ENCODE measurements at places on chromosomes 6 and 20.

- no peak for DNase-seq
Observed at GRCh38 chr6:67210450-67210849, 1424.6 kb upstream of the ADGRB3 start.

DNA sequence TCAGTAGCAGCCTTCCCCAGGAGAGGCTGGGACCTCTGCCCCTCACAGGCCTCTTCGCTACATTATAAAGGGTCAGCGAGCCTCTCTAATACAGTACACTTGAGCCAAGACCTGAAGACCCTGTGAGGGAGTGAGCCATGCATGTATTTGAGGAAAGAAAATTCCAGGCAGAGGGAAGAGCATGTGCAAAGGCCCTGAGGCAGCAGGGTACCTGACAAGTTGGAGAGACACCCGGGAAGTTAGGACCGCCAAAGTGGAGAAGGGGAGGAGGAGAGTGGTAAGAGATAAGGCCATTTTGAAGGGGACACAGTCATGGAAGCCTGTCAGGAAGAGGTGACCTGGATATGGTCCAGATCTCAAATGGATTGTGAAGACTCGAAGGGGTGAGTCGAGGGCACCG is 219.3 kb upstream of the RNF24 start:
- no peak for DNase-seq

DNA sequence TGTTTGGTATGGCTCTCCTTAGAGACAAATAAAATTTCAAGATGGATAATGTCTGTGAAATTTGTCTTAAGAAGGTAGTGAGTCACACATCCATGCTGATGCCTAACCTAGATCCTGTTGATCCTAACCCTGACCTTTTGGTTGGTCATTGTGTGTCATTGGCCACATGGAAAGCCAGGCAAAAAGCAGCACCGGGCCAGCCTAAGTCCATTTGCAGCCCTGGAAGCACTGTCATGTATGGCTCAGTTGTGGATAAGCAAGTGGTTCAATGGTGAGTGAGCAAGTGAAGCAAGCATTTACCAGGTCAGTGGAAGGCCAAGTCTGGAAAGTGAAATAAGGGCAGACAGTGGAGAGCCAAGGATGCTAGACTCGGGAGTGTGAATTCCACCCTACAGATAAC is 12.1 kb upstream of the XRN2 start:
- DNase-seq = no peak

DNA sequence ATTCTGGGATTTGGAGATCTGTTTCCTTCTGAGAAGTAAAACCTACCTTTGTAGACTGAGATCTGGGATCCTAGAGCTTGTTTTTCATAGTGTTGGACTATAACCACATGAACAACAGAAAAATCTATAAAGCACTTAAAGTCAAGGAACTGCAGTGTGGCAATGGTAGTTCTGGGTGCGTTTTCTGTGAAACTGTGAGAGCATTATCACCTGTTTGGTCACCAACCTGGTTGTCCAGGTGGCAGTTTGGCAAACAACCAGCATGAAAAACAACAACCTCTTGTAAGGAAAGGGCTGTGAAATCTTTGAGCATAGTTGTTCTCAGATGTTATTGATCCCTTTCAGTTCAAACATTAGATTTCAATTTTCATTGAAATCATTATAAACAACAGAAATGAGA is 215.8 kb upstream of the CITED2 start:
- no peak for DNase-seq

DNA sequence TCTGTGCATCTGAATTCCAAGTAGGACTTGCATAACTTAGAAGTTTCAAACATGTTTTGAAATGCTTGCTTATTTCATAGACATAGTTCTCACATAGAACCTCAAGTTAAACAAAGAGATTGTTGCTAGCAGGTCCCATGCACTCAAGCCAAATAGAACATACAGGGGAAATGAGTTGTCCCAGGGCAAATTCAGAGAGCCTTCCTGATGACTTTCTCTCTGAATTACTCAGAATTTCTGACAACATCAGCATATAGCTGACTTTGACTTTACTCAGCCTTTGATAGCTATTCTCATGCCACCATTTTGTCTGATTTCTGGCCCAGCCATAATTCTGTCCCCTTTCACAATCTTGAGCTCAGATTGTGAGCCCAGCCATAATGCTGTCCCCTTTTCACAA is 333.2 kb upstream of the PLCB4 start:
- peak; percentile 3 for DNase-seq

DNA sequence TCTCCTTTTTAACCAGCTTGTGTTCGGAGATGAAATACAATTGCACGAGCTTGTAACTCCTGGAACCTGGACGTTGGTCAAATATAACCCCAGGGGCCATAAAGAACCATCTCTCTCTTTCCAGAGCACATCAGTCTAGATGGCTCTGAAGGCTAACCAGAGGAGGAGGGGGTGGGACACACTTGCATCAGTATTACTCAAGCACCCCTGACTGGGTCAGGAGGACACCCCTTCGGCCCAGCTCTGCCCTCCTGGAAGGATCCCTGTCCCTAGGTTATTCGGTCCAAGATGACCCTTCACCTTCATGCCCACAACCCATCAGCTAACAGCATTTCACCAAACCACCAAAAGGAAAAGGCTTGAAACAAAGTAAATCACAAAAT is 67.1 kb downstream of the FYN start:
- no peak for DNase-seq

GRCh38 chr20:48799328-48800105 is 28.3 kb downstream of the PREX1 start:
- DNase-seq = no peak

DNA sequence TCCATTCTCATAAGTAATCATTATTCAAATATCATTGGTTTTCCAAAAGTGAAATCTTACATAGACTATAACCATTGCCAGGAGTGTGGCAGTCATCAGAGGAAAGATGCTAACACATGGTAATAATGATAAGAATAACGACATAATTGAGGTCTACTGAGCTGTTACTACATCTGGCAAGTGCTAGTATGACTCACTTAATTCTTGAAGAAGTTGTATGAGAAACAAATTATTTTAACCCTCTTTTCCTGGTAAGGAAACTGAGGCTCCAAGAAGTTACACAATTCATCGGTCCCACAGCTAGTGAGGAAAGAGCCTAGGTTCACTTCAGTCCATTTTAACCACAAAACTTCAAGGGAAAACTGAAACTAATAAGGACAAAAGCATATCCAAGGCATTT is 335.6 kb upstream of the BTBD3 start:
- no peak for DNase-seq

- DNase-seq = no peak
Observed at GRCh38 chr6:16044211-16044643, 84.7 kb upstream of the MYLIP start.

GRCh38 chr6:133787122-133787521 is 101.8 kb upstream of the TCF21 start:
- no peak for DNase-seq

GRCh38 chr20:4190792-4191519 is 175.6 kb upstream of the RNF24 start:
- no peak for DNase-seq

DNA sequence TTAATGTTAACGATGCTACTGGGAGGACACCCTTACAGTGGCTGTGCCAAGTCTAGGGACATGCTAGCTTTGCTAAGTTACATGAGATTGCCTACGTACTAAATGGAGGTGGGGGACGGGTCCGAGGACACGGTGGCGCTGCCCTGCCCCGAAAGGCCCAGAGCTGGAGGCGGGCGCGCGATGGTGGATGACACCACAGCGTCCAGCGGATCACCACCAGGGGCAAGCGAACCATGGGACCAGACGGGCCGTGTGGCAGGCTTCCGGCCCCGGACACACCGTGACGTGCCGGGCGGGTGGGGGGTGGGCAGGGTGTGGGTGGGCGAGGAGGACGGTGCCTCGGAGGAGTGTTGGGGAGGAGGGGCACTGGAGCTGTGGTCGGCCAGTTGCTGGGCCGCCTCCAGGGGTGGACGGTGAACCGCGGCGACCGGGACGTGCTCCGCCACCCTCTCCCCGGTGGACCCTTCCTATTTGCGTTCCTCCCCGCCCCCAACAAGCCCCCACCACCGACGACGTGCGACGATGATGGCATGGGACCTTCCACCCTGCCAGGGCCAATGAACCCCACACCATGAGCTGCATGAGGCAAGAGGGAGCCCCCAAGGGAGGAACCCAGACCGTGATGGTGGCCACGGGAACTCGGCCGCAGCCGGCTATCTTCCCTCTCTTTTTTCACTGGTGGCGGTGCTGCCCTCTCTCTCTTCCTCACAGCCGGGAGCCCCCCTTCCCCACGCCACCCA is 773.3 kb upstream of the DEFB115 start:
- no peak for DNase-seq

- no peak for DNase-seq
Observed at GRCh38 chr6:169850746-169851145, 99.3 kb downstream of the ERMARD start.

- DNase-seq = peak; percentile 40
Observed at GRCh38 chr6:336159-337114, 44.1 kb downstream of the DUSP22 start.

DNA sequence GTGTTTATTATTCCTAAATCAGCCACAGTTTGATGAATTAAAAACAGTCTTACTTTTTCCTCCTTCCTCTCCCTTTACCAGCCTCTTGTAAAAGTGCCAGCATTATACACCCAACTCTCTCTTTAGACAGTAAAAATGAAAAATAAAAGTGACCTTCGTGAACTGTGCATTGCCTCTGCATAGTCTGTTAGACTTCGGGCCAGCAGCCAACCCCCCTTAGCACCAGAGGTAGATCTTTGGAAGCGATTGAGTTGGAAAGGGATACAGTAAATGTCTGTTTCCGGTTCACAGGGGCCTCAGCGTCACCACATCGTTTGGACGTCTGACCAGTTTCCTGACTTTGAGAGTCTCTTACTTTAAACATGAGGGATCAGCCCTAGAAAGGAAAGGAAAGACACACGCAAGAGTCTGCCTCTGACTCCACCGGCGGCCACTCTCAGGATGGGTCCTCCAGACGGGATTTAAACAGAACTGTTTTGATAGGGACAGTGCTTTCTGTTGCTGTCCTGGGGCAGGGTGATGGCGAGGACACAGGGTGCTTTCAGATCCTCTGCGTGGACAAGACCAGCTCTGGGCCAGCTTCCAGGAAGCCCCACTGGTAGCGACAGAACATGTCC is 206.6 kb upstream of the PREP start:
- no peak for DNase-seq

DNA sequence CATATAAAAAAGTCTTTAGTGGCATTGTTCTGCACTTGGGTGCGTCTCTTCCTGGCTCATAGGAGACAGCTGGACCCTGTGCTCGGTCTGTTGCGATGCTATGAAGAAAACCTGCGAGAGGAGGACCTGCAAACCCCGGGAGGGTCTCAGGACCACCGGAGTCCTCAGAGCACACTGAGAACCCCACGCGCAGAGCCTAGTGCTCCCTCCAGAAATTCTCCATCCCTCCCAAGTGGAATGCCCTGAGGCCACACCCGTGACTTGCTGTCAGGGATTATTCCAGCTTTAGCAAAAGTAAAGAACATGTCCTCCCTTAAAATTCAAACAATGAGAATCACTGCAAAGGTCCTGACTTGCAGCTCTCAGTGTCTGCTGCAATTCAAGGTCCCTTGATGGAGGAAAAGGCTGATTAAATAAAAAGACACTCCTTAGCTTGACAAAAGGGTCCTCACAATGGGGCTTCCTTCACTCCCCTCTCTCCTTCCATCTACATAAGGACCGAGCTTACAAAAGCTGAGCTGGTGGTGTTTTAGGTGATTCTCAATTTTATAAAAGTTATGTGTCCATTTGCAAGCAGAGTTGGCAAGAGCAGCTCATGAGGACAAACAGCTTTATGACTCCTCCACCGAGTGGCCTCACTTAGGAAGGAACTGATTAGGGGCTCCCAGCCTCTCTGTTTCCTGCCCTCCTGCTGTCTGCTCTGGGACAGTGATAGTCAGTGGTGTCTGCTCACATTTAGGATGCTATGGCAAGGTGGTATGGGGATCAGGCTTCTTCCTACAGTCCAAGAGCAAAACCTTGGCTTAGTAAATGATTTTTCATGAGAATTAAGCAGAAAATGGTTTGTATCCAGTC is 97.0 kb downstream of the RAMACL start:
- DNase-seq = no peak

DNA sequence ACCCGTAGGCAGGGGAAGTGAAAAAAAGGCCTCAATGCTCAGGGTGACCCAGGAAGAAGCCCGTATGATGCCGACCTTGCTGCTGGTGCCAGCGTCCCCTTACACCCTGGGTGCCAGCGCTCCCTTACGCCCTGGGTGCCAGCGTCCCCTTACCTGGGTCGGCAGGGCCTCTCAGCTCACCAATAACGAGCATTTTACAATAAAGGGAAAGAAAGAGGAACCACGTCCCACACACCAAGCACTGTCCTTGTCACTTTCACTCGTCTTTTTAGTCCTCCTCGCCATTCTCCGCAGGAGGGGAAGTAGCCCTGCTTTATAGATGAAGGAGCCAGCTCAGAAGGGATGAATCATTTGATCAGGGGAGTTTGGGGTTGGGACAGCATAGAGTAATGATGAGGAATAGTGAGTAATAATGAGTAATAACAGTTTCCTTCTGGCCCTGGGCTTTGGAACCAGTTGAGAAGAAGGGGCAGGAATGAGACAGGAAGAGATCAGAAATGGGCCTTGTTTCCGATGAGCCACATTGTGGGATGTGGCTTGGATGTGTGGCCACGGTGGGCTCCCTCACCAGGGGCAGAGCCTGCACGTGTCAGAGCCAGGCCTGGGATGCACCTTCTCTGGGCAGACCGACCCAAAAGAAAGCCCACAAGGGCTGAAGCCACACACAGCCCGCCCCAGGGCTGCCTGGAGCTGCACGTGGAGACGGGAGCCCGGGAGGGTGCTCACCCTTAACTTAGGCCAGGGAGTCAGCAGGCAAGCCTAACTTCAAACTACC is 75.7 kb downstream of the SYNJ2 start:
- DNase-seq = peak; percentile 82

DNA sequence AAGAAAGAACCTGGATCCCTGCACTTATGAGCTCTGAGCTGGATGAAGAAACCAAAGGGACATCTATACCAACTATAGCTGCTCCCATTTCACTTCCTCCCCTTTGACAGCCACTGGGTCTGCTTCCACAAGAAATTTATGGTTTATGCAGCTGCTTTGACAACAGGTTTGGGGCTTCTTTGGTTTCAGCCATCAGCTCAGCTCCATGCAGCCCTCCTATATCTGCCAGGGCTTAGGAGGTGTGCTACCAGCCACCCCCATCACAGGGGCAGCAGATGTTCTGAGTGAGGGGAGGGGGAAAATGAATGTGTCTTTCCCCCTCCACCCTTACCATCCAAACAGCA is 29.2 kb upstream of the PKHD1 start:
- DNase-seq = no peak

- DNase-seq = no peak
Observed at GRCh38 chr20:54681869-54682268, 206.5 kb downstream of the DOK5 start.

- peak; percentile 87 for DNase-seq
Observed at GRCh38 chr6:134173936-134174671, 121.7 kb upstream of the SLC2A12 start.

DNA sequence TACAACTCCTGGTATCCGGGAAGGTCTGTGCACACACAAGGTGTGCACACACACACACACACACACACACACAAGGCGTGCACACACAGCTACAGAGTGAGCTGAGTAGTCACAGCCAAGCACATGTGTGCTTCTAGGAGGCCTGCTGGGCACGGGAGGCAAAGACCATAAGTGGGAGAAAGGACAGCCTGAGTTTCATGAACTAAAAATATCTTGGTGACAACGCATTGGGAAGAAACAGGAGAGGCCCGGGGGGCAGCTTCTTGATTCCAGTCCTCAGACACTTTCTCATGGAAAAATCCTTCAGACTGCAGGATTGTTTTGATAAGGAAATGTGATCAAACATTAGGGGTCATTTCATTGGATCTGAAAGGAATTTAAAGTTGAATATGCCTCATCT is 2.6 kb downstream of the TRAF3IP2 start:
- no peak for DNase-seq

- no peak for DNase-seq
Observed at GRCh38 chr6:159462431-159462830, 230.6 kb downstream of the SOD2 start.

GRCh38 chr20:25319241-25320034 is 71.2 kb downstream of the ABHD12 start:
- DNase-seq = no peak

All from activated CD4-positive, alpha-beta T cell treated with anti-CD3 and anti-CD28 coated beads, Interleukin-2, amount 50 U/mL, for 16 hours (primary cell).